ENCODE measurements at places on chromosomes 5 and 9.

DNA sequence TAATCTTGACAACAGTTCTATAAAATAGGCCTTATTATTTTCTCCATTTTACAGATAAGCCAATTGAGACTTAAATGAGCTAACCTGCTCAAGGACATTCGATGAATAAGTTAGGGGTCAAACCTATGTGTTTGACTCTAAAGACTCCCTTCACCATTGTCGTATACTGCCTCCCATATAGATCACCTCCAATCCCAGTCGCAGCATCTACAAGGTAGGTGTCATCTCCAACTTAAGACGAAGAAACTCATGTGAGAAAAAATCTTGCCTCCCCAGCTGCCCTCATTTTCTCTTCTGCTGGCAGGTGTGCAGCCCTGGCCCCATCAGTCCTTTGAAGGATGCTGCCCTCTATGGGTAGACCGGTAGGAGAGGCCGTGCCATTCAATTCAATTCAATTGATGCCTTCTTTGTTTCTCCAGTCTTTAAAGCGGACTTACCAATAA is 75.2 kb upstream of the SMARCA2 start:
- peak; percentile 60 for DNase-seq

- peak; percentile 70 for DNase-seq
Observed at GRCh38 chr9:121285835-121286687, 18.1 kb downstream of the GSN start.

DNA sequence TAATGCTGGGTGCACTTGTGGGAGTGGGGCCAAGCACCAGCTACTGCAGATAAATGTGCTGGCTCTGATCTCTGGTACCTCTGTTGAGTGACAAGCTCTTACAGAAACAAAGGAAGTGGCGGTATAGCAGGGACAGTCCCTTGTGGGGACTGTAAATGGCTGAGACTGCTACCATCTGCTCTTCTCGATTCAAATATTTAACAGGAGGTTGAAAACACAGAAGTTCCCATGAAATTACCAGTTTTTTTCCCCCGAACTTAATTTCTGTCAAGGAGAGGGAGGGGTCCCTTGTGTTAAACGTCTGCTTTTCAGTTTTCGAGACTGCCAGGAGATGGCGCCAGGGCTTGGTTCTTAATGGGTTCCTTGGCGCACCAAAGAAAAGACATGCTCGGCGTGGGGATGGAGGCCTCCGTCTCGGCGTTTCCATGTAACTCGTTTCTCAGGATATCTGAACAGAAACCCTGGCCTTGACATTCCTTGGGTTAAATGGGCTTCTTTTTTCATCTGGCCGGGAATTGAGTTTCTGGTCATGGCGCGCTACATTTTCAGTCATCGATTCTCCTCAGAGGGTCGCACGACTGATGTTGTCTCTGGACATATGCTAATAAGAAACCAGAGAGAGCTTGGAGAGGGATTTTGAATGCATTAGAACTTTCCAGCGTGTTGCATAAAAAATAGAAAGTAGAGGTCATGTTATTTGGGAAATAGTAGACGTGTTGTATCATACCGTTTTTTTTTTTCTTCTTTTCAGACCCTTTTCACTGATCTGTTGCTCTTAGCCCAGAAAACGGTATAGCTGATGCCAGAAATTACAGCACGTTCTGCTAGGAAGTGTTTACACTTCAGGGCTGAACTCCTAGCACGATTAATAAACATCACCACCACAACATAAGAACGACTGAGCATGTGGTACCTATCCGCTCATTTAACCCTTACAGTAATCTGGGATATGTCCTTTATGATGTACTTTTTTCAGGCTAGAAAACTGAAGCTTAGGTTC is 64.0 kb downstream of the CARTPT start:
- DNase-seq = peak; percentile 83

DNA sequence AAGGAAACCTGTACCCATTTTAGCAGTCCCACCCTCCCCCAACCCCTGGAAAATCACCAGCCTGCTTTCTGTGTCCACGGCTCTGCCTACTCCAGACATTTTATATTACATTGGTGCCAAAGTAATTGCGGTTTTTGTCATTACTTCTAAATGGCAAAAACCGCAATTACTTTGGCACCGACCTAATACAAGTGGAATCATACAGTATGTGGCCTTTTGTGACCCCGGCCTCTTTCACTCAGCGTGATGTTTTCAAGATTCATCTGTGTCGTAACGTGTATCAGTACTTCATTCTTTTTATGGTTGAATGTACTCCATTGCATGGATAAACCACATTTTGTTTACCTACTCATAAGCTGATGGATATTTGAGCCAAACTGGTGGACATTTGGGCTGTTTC is 9.7 kb upstream of the ORM1 start:
- no peak for DNase-seq

GRCh38 chr5:141507387-141508091 is 18.7 kb downstream of the PCDHGC5 start:
- no peak for DNase-seq

DNA sequence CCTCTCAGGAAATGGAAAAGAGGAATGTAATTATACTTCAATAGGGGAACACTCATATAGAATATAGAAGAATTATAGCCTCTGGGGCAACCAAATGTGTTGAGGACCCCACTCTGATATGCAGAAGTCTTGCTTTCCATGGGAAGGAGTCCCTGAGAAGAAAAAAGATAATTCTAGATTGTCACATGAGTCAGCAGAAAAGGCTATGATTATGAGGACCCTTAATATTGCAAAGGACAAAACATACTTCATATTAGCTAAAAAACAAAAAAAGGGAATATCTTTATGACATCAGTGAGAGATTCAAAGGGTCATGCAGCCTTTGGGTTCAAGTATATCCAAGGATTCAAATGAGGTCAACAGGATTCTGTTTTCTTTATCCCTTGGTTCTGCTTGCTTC is 119.5 kb downstream of the PIK3R1 start:
- no peak for DNase-seq

DNA sequence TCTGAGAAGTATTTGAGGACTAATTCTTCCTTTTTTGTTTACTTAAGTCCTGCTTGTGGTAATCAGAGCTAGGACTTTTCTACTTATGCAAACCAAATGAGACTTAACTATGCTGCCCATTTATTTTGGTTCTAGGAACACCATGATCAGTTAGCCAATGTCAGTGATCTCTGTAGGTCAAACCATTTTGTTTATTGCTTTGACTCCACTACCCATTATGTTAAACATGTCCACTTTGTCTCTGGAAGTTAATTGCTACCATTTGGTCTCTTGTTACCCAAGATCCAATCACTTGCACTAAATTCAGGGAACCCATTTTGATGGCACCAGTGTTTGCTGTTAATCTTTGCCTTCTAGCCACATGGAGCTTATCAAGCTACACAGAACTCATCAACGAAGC is 161.9 kb downstream of the CCDC171 start:
- DNase-seq = no peak

All from H9 (cell line).